ENCODE measurements at places on chromosomes 11 and 22. TPM values are rescaled to one million over a fixed set of nuclear protein-coding genes. Genes with fewer than 3 reads are reported as not detected.

- no peak for DNase-seq
These were observed 1030.8 kb upstream of the CCDC90B start for GRCh38 chr11:84316866-84317555.

DNA sequence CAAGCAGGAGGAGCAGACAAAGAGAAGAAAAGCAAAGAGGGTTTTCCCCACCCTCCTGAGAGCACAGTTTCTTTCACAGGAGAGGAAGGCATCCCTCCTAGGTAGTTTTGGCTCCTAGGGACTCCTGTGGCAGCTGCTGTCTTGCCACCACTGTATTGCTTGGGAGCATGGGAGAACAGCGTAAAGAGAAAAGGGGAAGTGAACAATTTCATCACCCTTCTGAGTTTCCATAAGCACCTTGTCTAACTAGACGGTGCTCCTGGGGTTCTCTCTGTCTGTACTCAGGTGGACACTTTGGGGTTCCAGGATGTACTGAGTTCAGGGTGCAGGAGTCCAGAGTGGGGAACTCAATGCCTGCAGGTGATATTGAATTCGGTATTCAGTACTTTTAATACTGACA lies 1430.5 kb downstream of the TBC1D22A start:
- DNase-seq: no peak

- no peak for DNase-seq
These were observed 220.3 kb downstream of the CNTN5 start for GRCh38 chr11:99241066-99241465.

- no peak for DNase-seq
These were observed 9.8 kb downstream of the ARRB1 start for GRCh38 chr11:75341612-75342011.

- DNase-seq: no peak
These were observed 10.2 kb downstream of the SIRT3 start for GRCh38 chr11:225734-226453.

DNA sequence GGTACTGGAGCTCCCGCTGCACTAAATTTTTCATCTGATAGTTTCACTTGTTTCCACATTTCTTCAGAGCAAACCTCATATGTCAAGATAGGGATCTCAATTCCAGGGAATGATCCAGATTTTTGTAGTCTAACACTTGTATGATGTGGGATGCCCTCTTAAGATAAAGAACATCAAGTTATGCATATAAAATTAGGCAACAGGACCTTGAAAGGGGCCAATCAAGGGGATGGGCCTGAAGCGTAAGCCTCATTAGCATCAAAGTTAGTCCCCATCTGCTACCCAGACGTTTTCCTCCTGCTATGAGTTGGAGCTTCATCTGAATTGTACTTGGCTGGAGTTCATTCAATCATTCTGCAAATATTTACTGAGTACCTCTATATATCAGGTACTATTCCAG lies 17.5 kb downstream of the PDGFD start:
- no peak for DNase-seq

GRCh38 chr11:128860571-128861361 lies 6.3 kb downstream of the KCNJ1 start:
- DNase-seq: no peak

DNA sequence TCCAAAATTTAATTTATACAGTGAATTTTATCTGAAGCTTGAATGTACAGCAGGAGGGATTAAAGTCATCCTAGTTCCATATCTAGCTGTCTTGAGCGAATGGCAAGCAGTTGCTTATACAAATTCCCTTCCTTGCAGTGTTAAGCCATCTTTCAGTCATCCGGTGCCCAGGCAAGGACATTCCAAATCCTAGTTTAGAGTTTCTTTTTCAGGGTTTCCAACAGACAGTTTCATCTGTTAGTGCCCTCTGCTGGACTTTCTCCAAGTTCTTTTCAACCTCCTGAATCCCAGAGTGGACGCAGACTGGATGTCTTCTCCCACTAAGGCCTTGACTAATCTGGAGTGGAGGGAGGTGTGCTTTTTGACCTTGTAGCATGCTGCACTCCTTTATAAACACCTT lies 45.4 kb downstream of the GRAMD1B start:
- DNase-seq: no peak

DNA sequence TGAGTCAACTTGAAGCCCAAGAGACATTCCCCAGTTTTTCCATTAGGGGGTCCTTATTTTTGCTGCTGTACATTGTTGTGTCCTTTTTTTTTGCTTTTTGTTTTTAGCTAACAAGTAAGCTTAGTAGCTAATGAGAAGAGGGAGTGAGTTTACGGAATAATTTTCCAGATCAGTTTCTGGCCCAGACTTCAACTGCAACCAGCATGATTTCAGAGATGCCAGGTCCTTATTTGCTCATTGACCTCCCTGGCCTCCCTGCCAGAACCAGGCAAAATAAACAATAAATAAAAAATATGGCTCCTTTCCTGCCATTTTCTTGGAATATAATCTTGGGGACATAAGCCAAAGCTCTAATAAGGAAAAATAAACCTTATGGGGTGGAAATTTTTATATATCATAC lies 185.9 kb downstream of the FAT3 start:
- no peak for DNase-seq

- DNase-seq: no peak
These were observed 251.3 kb downstream of the SBF2 start for GRCh38 chr11:10042699-10043098.

DNA sequence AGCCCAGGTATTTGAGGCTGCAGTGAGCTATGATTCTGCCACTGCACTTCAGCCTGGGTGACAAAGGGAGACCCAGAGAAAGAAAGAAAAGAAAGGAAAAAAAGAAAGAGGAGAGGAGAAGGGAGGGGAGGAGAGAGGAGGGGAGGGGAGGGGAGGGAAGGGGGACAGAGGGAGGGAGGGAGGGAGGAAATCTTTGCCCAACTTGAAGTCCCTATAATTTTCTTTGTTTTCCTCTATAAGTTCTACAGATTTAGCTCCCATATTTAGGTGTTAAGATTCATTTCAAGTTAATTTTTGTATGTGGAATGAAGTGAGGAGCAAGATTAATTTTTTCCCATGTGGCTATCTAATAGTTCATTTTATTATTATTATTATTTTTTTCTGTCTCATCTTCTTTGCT lies 328.3 kb downstream of the LARGE1 start:
- no peak for DNase-seq

DNA sequence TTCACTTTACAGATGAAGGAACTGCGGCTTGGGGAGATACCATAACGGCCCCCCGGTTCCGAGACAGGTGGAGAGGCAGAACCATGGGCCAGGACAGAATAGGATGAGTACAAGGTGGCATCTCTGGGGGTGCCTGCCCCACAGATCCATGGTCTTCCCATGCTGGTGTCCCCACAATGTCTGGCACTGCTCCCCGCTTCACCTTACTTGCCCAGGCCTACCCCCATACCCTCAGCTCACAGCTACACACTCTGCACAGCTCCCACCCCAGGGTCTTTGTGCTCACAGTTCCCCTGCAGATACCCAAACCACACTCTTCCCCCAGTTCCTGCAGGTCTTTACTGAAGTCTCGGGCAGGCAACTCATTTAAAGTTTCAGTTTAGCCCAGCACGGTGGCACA lies 11.4 kb upstream of the DGCR8 start:
- no peak for DNase-seq

- no peak for DNase-seq
These were observed 11.1 kb downstream of the CCDC83 start for GRCh38 chr11:85866137-85866827.

GRCh38 chr11:1782031-1782590 lies 18.4 kb upstream of the CTSD start:
- no peak for DNase-seq

DNA sequence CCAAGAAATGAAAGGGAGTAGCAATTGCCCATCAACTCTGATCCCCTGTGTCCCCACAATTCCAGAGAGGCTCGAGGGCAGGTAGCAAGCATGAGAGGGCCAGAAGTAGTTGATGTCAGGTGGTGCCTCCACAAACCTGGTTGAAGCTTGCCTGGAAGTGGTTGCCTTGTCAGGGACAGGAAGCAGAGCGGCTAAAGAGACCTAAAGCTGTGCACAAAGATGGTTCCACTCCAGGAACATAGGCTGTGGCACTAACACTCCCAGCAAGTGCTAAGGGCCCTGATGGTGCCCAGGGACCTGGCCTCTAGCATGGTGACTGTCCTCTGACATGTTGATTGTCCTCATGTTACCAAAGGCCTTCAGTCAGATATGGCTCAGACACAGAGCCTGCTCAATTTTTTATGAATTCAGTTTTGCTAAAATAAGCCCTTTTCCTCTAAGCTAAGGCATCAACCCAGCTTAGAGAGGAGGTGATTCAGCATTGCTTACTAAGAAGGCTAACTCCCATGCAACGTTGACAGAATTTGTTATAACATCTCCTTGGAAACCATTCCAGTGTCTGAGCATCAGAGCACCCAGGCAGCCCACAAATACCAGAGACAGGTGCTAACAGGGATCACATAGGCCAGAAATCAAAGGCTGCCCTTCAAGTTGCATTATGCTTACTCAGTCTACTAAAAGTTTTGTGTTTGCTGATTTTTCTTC lies 196.3 kb upstream of the ARHGAP20 start:
- no peak for DNase-seq

DNA sequence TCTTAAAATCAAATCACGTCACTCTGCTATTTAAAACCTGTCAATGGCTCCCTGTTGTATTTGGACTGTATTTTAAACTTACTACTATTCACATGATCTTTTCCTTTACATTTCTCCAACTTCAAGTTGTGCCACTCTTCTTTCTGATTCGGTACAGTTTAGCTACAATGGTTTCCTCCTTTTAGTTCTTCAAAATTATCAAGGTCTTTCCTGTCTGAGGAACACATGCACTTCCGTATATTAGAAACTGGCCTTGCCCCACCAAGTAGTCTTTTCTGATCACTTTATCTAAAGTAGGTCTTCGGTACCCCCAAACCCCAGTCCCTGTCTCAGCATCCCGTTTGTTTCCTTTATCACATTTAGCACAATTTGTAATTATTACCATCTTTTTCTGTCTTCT lies 81.8 kb downstream of the MTMR3 start:
- DNase-seq: no peak

DNA sequence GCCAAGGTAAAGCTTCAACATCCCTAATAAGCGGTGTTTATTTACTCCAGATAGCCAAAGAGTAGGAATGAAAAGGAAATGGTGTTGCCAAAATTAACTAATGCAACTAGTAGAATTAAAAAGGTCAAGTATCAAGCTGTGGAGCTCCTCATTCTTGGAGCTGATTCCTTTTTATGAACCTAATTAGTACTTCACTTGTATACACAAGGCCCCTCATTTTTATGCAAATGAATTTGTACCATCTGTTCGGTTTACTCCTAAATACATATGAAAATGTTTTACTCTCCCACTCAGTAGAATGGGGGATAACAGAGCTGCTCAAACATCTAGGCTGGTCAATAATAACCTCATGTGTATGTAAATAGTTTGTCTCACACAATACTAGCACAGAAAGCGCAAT lies 426.4 kb upstream of the LUZP2 start:
- DNase-seq: no peak

DNA sequence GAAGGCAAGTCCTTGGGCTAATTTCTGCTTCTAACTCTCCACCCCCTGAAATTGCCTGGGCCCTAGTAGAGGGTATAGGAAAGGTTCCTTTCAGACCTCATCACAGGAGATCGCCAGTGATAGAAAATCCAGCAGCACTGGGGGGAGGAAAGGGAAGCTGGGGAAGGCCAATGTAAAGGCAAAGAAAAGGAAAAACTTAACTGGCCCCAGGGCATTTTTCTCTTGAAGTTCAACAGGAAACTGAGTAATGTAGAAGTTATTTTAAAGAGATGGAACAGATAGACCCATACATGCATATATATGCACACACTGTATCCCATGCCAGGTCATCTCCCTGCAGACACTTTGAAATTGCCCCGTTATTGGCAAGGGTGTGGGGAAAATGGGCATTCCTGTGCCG lies 134.0 kb downstream of the TRIM44 start:
- DNase-seq: no peak

- no peak for DNase-seq
These were observed 3.9 kb upstream of the PLA2G3 start for GRCh38 chr22:31144223-31144622.

- DNase-seq: no peak
These were observed 285.0 kb downstream of the C11orf87 start for GRCh38 chr11:109706945-109707344.

- DNase-seq: no peak
These were observed 138.8 kb downstream of the AASDHPPT start for GRCh38 chr11:106216281-106216680.

The OSBP2 gene
- total RNA-seq: 7.5 TPM

The SSTR3 gene
- 0.41 TPM for total RNA-seq

The GPHA2 gene
- total RNA-seq: not detected

The PHF21B gene
- total RNA-seq: not detected

The MYO18B gene
- total RNA-seq: not detected

The PATE3 gene
- total RNA-seq: not detected

The CTNND1 gene
- total RNA-seq: 377 TPM

The RCOR2 gene
- not detected for total RNA-seq

The RASSF10 gene
- 0.48 TPM for total RNA-seq

The SLC22A25 gene
- total RNA-seq: not detected

The SPDYC gene
- total RNA-seq: not detected

The HTR3A gene
- total RNA-seq: not detected

The OR9Q2 gene
- total RNA-seq: not detected

The BIRC3 gene
- 2.2 TPM for total RNA-seq

The PKDREJ gene
- total RNA-seq: not detected

All from transverse colon (tissue), 4 donors.